Foreskin keratinocyte (primary cell): ENCODE measurements at places on chromosomes 5 and 9.

DNA sequence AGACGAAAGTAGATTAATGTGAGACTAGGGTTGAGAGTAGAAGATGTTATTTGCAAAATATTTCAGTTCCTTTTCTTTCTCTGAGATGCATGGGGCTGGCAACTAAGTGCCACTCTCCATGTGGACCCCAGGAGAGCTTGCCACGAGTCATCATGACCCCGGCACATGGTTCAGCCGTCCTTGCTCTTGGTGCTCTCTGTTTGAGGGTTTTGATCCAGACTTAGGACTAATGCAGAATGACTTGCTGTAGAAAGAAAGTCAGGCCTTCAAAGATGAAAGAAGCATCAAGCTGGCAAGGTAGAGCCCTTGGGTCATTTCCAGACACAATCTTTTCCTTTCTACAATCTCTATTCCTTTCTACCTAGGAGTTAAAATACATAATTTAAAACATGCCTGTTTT, 84.7 kb downstream of the RASGRF2 start:
- DNase-seq: no peak

GRCh38 chr5:10684303-10685086, 76.5 kb downstream of the DAP start:
- peak; percentile 88 for DNase-seq

GRCh38 chr5:135885031-135885430, 10.6 kb downstream of the IL9 start:
- no peak for DNase-seq

DNA sequence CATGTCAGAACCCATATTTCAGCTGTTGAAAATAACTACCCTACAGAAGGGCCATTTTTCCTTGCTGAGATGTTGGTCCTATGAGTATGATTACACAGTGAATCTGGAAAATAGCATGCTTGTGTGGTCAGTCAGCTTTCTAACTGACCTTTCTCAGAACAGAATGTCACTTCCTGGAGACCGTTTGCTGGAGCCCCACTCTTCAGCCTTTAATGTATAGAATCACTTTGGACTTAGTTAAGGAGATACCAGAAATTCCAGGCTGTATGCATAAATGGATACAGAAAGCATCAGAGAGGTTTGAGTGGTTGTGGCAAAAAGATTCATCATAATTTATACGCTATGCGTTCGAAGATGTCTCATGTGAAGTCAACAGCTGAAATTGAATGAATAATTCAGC, 488.1 kb downstream of the EBF1 start:
- no peak for DNase-seq

DNA sequence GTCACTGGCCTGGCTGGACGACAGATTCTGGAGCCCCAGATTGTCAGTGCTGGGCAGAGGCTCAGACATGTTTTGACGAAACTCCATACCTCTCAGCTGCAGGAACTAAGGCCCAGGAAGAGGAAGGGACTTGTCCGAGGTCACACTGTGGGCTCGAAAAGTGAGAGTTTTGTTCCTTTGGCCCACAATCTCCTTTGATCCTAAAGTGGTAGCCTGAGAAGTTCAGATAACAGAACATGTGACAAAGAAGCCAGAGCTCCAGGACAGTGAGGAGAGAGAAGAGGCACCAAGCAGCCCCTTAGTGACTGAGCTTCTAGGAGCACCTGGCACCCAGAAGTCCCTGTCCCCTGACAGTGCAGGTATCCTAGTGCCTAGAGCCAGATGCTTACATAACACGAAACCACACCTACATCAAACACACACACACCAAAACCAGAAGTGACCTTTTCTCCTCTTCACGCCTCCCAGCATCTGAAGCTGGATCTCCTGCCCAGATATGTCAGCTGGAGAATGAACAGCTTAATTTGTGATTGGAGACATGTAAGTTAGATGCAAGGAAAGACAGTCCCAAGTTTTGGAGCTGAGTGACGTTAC, 88.9 kb downstream of the ADRB2 start:
- peak; percentile 68 for DNase-seq

DNA sequence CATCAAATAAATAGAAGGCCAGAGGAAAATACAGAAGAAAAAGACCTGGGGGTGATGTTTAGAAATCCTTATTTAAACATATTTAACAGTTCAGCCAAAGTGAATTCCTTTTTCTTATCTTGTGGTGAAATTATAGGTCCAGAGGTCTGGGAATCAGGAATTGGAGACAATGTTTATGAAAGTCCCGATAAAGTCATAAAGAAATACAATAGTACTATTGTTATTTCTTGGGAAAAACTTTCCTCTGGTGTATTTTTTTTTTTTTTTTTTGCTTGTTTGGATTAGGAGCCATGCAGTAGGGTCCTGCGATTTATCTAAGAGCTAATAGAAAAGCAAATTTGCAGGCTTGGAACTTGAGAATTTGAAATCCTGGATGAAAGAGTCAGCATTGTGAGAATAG, 426 bp downstream of the C7 start:
- no peak for DNase-seq

DNA sequence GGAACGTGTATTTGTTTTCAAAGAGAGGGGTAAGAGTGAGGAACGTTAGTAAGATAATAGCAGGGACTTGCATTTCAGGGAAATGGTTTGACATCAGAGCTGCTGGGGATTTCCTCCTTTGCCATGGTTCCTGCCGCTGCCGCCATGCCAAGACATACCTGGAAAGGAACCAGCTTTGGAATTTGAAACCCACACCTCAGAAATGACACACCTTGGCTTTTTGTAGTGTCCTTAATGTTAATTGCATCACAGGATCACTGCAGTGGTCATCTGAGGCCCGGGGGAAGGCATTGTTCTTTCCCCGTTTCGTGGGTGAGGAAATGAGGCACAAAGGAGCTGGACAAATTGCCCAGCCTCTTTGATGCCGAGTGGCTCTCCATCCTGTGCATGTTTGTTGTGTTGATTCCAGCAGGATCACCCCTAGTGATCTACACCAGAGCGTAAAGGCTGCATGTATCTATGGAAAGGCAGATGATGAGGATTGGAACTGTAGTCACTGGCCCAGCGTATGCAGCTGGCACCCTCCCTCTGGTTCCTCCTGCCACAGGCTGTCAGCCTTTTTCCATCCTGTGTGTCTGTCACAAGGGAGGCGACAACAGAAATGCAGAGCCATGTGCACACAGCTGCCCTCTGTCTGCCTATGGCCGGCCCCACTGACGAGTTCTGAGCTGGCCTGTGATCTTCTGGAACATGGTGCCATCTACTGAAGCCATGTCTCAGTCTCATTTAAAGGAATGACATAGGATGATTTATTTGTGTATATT, 37.8 kb downstream of the SLC46A2 start:
- DNase-seq: no peak

DNA sequence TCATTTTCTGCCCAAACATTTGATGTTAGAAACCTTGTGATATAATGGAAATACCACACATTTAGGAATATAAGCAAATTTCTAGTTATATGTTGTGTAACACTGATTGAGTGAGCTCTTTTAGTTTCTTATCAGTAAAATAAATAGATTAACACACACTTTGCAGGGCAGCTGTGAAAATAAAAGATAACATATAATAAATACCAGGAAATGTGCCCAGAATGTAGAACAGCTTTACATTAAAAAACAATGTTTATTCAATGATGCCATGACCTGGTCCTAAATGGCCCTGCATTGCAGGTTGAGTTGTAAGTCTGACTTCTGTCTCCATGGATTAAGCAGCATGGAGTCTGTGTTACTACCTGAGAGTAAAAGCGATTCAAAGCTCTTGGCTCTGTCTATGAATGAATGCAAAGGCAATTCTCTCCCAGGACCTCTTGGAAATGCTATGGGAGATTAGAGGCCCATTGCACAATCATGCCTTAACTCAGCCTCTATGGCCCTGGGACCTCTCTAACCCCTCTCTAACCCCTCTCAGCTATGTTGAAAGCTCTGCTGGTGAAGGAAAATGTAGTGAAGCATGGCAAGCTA, 296.0 kb upstream of the ACTBL2 start:
- DNase-seq: no peak

DNA sequence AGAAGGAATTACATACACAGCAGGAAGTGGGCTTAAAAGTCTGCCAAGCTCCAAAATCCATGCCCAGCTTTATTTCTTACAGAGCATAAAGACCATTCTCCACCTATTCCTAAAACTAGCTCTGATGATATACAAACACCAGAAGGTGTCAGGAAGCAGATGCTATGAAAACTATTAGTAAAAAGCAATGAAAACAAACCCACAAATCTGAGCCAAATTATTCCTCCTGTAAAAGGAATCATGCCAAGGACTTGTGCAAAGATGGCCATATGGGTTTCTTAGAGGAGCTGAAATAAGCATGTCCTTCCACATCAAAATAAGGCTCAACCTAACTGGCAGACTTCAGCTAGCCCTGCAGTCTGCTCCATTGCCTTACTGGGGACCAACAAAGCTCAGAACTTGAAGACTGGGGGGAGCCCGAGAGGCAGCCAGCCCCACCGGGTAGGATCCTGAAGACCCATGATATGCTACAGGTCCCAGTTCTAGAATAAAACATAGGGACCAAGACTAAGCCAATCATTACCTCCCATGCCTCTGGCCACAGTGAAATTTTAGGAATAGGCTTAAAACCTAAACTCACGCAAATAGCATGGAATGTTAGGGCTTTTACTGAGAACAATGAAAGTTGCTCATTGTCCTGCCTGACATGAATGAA, 42.8 kb upstream of the GABRP start:
- DNase-seq: no peak

GRCh38 chr5:92019376-92019990, 636.4 kb upstream of the ARRDC3 start:
- DNase-seq: peak; percentile 58

DNA sequence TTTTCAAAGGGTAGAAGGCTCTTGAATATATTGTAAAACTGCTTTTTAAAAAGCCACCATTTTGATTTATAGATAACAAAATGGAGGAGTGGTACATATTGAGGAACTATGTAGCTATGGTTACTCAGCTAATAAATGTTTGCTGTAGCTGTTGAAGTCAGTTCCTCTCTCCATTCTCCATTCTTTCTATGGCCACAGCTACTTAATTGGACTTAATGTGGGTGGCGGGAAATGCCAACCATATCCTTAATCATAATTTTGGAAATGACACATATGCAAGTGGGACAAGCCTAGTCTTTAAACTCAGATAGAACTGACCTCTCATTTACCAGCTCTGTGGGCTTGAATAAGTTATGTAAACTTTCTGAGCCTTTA, 10.6 kb downstream of the CDKN2A start:
- DNase-seq: no peak

- DNase-seq: no peak
Observed at GRCh38 chr5:115289104-115289503, 7.3 kb downstream of the CCDC112 start.

DNA sequence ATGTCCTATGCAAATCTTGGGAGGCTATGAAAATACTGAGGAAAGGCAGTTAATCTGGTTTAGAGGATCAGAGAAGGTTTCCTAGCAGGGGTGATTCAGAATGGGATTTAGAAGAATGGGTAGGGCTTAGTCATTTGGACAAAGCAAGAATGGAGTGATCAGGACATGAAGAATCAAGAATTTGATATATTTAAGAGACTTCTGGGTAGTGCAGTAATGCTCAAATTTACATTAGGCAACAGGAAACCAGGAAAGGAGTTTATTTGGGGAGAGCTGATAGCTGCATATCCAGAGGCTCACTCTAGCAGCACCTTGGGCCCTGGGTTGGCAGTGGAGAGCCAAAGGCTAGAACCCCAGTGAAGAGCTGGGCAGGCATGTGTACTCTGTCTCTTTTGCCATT, 78.9 kb upstream of the PAPPA start:
- DNase-seq: peak; percentile 62

DNA sequence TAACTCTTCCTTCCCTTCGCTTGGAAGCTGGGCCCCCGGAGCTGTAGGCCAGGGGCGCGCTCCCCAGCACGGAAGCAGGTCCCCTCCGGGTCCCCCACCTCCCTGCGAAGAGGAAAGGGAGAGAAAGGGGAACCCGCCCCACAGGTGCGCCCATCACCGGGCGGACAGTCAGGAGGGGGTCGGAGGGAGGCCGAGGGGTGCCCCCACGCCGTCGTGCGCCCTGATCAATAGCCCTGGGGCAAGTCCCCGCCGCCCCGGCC, 793 bp downstream of the AGPAT2 start:
- DNase-seq: no peak

GRCh38 chr5:178304761-178305645, 72.4 kb upstream of the PHYKPL start:
- no peak for DNase-seq

GRCh38 chr9:137487454-137488326, 28.6 kb upstream of the NSMF start:
- no peak for DNase-seq

DNA sequence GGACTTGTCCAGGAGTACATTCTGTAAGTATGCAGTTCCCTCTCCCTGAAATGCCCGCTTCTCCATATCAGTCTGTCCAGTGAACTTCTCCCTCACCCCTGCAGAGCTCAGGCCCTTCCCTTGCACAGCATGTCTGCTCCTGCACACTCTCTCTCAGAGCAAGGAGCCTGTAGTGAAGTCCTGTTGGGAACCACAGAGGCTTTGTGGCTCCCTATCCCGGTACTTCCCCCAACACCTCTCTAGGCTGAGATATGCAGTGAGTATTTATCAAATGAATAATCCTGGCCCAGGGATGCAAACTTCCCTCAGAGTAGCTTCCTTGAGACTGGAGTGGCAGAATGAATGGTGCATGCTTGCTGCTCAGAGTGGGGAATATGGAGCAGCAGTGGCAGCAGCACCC, 48.8 kb downstream of the POC5 start:
- no peak for DNase-seq

- DNase-seq: no peak
Observed at GRCh38 chr5:151450605-151451004, 3.2 kb downstream of the SLC36A1 start.

DNA sequence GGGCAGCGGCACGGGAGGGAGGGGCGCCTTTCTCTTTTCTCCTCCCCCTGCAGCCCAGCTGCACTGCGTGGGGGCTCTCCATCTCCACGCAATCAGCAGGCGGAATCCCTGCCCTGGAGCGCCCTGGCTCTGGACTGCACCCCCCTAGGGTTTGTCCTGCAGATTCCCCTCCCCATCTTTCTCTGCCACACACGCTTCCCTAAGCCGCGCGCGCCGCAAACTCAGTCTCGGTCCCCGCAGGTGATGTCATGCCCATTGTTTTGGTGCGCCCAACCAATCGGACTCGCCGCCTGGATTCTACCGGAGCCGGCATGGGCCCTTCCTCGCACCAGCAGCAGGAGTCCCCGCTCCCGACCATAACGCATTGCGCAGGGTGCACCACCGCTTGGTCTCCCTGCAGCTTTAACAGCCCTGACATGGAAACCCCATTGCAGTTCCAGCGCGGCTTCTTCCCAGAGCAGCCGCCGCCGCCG, at the start of gene KCNN2:
KCNN2 (plus strand) TSS at position 347 of the 473 bp plus-strand sequence; CDS start at position 417, 70 bp downstream.
- DNase-seq: no peak

DNA sequence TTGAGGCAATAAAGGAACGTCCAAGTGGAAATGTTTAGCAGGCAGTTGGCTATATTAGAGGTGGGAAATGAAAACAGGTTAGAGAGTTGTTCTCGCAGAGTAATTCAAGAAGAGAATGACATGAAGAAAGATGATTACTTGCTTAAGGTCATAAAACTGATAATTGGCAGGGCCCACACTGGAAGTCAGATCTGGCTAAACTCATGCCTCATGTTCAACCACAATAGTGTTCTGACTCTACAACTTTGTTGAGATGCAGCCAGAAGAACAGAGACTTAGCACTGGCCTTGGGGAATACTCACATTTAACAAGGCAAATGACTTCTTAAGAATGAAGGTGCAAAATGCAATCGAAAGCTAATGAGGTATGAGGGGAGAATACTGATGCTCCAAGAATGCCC, 27.2 kb upstream of the TNFSF8 start:
- DNase-seq: no peak

GRCh38 chr9:121182101-121182836, 19.4 kb downstream of the RAB14 start:
- DNase-seq: no peak
